ENCODE measurements at places on chromosomes 6 and 20. TPM values are rescaled to one million over a fixed set of nuclear protein-coding genes. Genes with fewer than 3 reads are reported as not detected.

DNA sequence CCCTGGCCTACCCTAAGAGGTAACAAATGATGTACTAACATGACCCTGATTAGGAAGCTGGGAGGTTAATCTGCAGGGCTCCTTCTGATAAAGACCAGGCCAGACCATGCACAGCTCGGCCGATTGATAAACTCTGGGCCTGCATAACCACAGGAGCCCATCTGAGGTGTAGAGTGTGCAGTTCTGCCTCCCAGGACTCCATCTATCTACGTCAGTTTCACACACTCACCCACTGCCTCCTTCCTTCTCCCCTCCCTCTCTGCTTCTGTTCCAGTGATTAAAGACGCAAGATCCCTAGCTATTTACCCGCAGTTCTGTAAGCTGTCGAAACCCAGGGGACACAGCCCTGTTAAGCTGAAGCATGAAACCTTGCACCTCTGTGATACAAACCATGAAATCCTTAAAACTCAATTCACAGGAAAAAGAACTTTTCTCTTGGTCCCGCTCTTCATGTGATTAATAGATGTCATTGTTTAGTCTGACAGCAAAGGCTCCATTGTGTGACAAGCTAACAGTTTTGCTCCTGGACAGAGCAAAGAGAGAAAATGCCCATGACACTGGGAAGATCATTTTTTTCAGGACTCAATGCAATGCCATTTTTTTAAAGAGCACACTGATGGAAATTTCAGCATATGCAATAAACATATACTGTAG lies 470.6 kb downstream of the MAFB start:
- DNase-seq, result no peak

DNA sequence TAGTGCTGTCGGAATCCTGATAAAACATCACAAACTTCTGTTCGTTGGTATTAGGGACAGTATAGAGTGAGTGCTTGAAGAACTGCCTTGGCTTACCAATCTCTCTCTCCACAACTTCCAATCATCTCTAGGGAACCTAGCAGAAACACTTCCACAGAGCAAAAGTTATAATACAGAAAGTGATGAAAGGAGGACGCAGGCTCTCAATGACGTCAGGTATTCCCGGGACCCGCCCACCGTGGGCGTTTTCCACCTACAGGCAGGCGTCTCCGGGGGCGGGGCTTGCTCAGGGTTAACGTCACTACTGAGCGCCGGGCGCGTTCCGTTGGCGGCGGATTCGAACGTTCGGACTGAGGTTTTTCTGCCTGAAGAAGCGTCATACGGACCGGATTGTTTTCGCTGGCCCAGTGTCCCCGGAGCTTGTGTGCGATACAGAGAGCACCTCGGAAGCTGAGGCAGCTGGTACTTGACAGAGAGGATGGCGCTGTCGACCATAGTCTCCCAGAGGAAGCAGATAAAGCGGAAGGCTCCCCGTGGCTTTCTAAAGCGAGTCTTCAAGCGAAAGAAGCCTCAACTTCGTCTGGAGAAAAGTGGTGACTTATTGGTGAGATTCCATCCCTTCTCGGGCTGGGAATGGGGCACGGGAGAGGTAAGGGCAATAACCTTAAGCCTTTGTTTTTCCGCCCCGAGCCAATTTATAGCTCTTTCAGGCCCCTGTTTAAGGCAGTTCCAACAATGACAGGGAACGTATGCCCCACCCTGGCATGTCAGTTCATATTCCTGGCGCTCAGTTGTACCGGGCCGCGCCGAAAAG lies at the start of gene CENPW:
Gene CENPW, plus strand, starts transcription at position 320 of the 814 bp plus-strand sequence. Its CDS starts 159 bp downstream, at position 479.
- peak; percentile 92 for DNase-seq

DNA sequence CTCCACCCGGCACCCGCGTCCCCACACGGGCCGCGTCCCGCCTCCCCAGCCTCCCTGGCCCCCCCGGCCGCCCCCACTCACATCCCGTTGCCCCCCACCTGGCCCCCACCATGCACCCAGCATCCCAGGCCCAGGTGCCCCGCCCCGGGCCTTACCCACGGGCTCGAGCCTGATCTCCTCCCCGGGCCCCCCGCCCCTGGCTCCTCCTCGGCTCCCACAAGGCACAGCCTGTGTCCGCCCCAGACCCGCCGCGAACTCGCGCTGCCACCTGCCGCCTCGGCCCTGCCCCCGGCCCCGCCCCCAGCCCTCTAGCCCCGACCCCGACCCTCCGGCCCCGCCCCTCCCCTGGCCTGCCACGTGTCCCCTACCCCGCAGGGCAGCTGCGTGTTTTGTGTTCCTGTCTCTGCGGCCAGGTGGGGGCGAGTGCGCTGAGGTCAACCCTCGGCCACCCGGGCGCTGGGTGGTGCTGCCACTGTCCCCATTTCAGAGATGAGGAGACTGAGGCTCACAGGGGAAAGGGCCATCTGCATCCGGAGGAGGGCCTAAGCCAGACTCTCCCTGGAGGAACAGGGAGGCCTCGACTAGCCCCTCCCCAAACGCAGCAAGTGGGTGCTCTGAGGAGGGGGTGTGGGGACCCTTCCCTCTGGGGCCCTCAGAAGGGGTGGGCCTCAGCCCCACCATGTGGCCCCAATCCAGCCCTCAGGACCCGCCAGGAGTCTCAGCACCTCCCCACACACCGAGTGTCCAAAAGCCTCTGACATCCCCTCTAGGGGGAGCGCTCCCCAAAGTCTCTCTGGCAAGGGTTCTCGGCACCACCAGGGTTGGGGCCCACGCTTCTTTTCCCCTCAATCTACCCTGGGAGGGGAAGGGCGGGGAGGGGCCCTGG lies 99.8 kb downstream of the TAF4 start:
- DNase-seq, result peak; percentile 38

GRCh38 chr6:150535151-150535804 lies 64.4 kb upstream of the PLEKHG1 start:
- no peak for DNase-seq

GRCh38 chr6:24981386-24981760 lies 45.6 kb upstream of the RIPOR2 start:
- no peak for DNase-seq

GRCh38 chr6:158047127-158047518 lies 65.5 kb downstream of the SYNJ2 start:
- DNase-seq, result no peak

Gene C6orf52
- total RNA-seq, result 1.8 TPM
